ENCODE measurements at places on chromosomes 7 and 10.

- DNase-seq = no peak
Measured at GRCh38 chr7:81501220-81501619, 268.6 kb downstream of the HGF start.

DNA sequence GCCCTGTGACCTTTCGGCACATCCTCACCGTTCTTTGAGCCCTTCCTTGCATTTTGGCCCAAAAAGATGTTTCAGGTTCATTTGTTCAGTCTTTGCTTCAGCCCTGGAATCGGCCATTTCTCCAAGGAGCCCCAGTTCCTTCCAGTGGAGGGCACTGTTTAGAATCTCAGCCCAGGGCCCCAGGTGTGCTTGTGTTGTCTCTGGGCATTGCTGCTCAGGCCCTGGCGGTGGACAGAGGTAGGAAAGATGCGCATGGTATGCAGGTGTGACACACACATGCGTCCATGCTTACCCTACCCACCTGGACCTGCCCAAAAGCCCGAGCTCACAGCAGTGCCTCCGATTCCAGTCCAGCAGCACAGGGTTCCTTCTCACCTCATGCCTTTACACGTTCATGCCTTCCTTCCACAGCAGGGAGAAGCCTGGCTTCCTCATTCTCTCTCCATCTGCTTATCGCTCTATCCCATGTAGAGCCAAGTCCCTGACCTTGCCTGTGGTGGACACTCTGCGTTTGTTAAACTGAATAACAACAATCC lies 70.6 kb downstream of the LHPP start:
- DNase-seq = no peak

- no peak for DNase-seq
Measured at GRCh38 chr7:37429435-37429791, 19.3 kb downstream of the ELMO1 start.

DNA sequence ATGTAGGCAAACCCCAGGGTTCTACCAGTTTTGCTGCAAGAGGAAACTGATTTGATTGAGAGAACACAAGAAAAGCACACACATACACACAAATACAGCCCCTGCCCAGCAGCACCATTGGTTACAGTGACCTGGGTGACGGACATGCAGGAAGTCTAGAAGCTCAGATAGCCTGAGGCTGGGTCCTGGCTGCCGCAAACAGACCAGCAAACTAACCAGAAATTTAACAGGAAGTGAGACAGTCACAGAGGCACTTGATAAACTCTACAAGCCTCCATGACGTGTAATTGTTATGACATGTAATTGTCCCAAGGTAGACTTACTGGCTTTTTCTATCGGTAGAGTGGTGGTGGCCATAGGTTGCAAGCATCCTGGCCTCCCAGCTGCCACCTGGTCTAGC lies 58.9 kb downstream of the PRKAR2B start:
- DNase-seq = no peak

GRCh38 chr7:30241767-30242166 lies 42.6 kb upstream of the ZNRF2 start:
- no peak for DNase-seq

DNA sequence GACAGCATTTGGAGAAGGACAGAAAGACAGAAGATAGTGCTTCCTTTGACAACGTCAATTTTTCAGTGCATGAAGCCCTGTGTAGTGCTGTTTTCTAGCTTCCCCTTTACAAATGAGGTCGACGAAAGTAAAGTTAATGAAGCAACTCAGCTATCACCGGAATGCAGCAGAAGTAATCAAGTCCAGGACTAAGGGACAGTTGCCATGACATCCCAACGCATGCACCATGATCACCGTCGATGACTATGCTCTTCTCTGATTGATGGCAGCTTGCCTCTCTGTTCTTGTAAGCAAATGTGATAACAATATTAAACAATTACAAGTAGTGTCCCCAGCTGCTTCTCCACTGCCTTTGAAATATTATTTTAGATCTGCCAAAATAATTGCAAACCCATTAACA lies 205.8 kb downstream of the FRMD4A start:
- DNase-seq = no peak

DNA sequence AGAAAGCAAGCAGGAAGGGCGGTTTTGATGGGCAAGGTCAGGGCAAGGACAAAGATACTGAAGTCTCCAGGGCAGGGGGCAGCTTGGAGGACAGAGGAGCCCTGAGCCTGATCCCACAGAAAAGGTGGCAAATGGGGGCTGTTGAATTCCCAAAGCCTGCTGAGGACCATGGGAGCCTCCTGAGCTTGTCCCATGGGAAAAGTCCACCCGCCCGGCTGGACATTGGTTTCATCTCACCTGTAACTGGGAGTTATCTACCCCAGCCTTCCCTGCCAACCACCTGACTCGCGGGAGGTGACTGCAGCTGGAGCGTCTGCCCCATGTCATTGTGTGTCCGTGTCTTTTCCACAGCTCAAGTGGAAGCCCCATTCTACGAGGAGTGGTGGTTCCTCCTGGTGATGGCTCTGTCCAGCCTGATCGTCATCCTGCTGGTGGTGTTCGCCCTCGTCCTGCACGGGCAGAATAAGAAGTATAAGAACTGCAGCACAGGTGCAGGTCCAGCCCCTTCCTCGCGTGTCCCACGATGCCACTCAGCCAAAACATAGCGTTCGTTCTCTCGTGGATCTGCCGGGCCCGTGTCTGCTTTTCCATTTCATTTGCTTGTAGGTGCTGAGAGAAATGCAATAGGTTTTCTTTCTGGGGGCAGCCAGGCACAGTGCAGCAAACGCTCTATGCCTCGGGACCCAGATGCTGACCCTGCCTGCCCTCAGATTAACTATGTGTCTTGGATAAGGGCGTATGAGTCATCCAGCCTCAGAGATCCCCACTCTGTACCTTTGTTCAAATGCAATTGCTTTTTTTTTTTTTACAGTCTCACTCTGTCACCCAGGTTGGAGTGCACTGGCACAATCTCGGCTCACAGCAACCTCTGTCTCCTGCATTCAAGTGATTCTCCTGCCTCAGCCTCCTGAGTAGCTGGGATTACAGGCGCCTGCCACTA lies 444.5 kb upstream of the FOXK1 start:
- DNase-seq = no peak

GRCh38 chr7:72078856-72079255 lies 333.3 kb downstream of the CALN1 start:
- DNase-seq = no peak

- DNase-seq = no peak
Measured at GRCh38 chr10:4372601-4373000, 453.4 kb upstream of the AKR1E2 start.

DNA sequence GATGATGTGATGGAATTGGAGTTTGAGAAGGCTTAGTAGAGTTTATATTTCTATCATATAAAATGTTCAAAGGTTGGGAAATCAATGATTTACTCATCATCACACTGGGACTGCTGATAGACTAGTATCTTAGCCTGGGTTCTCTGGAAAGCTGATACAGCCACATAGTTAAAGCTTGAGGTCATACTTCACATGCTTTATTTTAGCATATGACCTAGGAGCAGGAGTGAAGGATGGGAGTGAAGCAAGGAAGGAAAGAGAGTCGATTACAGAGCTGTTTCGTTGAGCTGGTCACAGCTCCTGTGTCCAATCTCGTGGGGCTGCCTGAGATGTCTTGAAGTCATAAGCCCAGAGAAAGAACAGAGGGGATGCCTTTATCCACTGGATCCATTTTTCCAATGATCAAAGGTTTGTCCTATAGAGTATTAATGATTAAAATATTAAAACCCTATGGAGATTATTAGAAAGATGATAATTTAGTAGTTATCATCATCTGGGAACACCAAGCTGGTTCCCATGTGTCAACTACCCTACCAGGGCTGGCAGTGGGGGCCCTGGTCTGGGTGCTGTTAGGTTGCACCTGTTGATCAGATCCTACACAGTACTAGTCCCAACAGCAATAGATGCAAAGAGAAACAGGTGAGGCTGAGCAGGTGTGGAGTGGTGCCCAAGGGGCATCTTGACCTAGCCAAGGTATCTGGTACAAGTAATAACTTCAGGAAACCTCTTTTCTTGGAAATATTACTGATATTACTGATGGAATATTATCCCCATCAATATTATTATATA lies 77.8 kb downstream of the BAMBI start:
- DNase-seq = no peak

DNA sequence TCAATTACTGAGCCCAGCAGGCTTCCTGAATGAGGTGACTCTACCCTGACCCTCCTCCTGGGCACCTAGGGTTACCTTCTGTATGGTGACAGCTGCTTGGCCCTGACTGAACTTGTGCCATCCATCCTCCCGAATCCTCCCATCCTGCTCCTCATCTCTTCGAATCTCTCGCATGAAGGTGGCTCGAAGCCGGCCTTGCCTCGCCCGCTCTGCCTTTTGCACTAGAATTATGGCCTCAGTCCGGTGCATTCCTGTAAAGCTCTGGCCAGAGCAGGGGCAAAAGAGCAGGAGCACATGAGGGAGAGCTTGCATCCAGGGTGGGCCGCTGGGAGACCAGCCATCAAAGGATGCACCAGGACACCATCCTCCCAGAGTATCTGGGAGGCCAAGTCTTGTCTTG lies 7.5 kb downstream of the H2BK1 start:
- no peak for DNase-seq

DNA sequence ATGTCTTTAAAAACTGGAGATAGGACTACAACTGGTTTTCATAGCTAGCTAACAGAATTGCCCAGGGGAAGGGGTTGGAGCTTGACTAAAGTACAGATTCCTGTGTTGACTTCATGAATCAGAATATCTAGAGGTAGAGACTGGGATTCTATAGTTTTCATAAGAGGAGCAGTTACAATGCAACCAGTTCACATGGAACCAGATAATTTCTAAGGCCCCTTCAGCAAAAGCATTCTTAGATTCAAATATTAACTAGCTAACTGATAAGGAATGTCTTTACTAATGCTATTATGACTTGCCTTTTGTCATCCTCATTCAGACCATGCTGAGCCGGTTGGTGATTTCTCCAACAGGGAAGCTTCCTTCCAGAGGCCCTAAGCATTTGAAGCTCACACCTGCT lies 5.7 kb downstream of the WEE2 start:
- DNase-seq = no peak

DNA sequence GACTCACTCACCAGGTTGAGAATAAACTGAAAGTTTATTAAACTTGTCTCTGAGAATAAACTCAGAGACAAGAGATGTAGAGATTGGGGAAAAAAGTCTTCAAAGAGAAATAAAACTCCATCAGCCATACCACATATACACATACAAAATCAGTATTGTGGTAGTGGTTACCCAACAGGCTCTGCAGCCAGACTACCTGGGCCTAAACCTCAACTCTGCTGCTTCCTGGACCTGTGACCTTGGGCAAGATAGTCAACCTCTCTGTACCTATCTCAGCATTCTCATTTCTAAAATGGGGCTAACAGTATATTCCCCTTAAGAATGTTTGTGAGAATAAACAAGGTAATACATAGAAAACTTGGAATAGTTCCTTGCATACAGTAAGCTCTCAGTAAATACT lies 15.3 kb downstream of the TPK1 start:
- no peak for DNase-seq

DNA sequence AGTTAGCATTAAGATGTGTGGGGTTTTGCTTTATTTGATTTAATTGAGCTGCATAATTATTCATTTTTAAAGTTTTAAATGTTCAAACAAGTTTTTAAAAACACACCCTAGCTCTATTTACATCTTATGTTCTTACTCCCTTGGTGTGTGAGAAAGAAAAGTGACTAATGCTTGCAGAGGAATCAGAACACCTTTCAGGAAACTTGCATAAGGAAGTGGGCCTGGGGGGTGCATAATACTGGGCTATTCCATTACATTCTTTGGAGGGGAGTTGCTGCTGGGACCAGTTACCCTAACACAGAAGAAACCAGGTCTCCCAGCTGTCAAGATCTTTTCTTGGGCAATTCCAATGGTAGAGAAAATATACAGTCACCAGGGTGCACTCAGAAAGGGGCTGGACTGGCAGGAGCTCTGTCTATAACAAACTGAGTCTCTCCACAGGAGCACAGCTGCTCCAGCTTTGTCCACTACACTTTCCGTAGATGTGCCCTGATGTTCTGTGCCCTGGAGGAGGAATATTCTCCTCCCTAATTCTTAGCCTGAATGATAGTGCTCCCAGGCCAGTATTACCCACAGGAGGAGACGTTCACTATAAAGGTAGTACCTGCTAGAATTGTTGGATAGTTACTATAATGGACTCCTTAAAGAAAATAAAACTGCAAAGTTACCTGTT lies 304.2 kb downstream of the CDC14C start:
- DNase-seq = no peak

Data from substantia nigra (tissue), 51 donors.